Stimulated activated CD8-positive, alpha-beta memory T cell treated with anti-CD3 and anti-CD28 coated beads, Interleukin-7, amount 100 ng/mL, for 1 hour (primary cell): ENCODE measurements at places on chromosomes 1 and 21.

DNA sequence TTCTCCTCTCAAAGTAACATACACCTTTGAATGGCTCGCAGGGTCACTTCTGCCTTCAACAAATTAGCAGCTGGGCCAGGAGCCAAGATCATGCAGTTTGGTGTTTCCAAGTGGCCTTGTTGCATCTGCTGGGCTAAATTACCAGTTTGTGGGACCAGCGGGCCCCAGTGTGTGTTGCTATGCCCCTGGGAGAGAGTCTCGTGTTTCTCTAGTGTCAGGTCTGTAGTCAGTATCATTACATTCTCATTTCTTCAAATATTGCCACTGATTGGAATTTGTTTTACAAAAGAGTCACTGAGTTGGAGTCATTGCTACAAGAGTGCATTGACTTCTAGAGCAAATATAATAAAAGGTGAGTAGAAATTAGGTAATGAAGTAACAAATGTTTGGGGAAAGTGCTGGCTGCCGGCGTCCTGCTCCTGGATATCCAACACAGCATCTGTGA, 35.5 kb downstream of the RHOU start:
- no peak for DNase-seq

DNA sequence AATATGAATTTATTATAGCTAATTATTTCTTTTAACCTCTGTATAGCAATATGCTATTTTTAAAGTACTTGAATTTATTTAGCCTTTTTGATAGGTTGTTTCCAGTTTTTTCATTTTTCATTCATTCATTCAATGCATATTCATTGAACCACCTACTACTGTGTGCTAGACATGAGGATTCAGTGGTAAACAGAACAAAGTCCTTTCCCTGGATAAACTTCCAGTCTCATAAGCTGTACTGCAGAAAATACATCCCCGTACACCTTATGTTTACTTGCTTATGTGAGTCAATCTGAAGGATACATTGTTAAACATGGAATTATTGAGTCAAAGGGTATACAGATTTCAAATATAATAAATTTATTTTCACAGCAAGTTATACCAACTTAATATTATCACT, 21.9 kb downstream of the AGL start:
- no peak for DNase-seq

- DNase-seq = no peak
Observed at GRCh38 chr1:115158181-115158580, 68.9 kb upstream of the TSPAN2 start.

- DNase-seq = no peak
Observed at GRCh38 chr1:112911506-112912220, 44.3 kb downstream of the SLC16A1 start.

GRCh38 chr1:160101717-160102522, 3.5 kb upstream of the IGSF8 start:
- no peak for DNase-seq

GRCh38 chr1:219629296-219629880, 16.5 kb upstream of the ZC3H11B start:
- DNase-seq = no peak

DNA sequence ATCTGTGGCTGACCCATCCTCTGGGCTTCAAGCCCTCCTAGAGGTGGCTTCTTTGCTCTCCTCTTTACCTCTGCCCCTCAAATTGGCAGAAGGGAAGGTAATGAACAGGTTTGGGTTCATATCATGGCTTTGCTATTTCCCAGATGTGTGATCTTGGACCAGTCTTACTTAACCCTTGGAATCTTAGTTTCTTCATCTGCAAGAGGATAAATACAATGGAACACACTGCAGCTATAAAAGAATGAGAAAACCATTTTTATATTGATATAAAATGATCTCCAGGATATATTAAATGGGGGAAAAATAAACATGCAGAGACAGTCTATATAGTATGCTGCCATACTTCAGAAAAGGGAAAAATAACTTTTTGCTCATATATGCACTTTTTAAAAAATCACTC, 5.6 kb downstream of the GLMP start:
- DNase-seq = no peak

DNA sequence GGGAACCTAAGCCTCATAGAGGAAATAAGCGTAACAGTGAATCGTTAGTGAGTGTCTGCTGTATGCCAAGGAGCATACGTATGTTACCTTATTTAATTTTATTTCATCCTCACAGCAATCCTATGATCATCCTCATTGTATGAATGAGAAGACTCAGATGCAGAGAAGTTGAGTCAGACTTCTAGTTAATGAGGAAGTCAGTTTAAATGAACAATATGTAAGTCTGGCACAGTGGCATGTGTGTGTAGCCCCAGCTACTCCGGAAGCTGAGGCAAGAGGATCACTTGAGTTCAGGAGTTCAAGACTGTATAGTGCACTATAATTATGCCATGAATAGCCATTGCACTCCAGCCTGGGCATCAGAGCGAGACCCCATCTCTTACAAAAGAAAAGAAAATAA, 148.0 kb downstream of the ZZZ3 start:
- DNase-seq = no peak

GRCh38 chr1:193890935-193891334, 704.5 kb upstream of the B3GALT2 start:
- no peak for DNase-seq

GRCh38 chr1:206503591-206504362, 3.6 kb upstream of the RASSF5 start:
- DNase-seq = no peak

DNA sequence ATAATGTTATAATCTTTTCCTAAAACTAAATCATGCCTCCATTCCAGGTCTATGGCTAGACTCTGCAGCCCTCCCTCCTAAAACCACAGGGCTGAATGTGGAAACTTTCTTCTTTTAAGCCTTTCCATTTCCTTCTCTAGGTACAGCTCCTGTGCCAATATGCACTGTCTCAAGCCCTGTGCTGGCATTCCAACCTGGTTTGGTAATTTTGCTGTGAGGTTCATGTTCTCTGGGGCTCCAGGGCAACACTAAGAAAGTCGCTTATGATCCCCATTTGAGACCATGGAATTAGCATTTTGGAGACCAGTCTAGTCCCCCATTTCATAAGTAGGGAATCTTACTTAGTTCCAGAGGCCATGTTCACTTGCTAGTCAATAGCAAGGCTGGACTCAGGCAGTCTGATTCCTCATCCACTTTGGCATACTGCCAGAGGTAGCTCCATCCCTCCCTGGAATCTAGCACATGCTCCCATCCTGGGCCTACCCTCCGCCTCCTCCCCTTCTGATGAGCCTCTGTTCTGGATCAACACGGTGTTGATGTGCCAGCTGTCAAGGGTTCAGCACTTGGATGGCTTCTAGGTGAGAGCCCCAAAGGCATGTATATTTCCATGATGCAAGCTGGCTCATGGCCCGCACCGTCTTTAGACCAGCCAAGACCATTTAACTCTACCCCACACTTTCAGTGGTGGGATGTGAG, 36.5 kb downstream of the ZMYND12 start:
- no peak for DNase-seq

GRCh38 chr1:86434059-86434458, 10.1 kb downstream of the CLCA2 start:
- no peak for DNase-seq

GRCh38 chr1:6385488-6386191, 7.9 kb downstream of the ACOT7 start:
- no peak for DNase-seq

DNA sequence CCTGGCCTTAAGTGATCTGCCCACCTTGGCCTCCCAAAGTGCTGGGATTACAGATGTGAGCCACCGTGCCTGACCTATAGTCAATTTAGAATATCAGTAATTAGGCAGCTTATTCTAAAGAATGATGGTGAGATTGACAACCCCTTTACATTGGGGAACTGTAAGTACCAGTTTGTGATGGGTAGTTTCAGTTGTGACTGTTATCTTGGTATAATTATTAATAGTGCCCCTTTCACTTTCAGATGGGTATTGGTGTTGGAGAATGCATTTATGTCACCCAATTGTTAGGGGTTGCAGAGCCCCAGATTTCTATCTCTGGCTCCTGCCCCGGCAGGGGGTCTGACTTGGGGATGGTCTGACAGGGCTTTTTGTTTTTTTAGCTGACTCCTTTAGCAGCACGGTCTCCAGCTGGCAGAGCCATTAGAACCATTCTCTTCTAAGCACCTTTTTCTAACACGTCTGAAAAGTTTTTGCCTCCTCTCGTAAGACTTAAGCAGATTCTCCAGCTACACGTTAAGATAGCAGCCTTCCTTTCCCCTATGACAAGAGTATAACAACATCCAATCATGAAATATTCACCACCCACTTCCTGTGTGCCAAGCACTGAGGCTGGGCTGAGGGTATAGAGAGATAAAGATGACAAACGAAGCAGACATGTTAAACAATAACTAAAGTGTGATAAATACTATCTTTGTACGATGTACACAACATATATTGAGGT, 157.8 kb downstream of the SDCCAG8 start:
- no peak for DNase-seq

DNA sequence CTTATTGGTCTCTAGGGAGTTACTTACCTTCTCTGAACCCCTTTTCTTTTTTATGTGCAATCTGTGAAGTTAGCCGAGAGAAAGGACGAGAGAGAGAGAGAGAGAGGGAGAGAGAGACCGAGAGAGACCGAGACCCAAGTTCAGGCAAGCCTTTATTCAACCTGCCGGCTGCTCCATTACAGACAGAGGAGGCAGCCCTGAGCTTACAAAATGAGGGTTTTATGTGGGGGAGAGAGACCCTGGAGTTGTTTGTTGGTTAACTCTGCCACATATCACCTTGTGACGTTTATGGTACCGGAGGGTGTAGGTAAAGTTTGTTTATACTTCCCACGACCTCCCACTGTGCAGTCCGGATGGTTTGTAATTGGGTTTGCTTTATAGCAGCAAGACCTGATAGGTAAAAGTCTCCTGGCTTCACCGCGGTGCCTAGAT, 1.5 kb upstream of the MCOLN3 start:
- DNase-seq = no peak

GRCh38 chr1:91844862-91845528, 41.0 kb downstream of the TGFBR3 start:
- no peak for DNase-seq

DNA sequence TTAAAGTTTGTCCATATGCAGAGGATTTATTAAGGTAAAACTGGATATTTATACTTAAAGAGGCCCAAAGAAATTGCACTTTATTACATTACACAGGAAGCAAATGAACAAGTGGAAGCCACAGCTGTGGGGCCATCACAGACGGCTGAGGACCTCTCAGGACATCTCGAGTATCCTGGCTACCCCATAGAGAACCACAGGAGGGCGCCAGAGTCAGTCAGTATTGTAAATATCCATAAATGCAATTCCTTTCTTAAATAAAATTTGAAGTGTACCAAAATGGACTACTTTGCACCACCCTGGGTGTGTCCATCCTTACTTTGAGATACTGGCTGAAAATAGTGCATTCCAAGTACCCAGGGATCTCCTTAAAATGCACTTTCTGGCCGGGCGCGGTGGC, 257.2 kb downstream of the MRPL39 start:
- DNase-seq = no peak

DNA sequence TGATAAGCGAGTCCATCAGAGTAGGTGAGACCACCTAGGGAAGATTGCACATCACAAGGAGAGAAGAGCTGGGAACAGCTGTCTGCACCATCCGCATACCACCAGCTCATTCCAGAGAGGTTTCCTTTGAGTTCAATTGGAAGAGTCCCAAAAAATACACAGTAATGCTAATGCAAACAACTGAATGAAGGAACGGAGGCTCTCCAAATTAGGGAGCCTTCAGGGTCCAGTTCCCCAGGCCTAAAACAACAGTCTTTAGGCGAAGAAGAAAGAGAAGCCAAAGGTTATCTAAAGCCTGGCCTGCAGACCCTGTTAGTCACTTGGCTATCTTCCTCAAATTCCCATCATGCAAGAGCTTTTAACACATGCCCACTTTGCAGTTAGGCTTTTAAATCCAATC, 246.4 kb downstream of the PBX1 start:
- no peak for DNase-seq

DNA sequence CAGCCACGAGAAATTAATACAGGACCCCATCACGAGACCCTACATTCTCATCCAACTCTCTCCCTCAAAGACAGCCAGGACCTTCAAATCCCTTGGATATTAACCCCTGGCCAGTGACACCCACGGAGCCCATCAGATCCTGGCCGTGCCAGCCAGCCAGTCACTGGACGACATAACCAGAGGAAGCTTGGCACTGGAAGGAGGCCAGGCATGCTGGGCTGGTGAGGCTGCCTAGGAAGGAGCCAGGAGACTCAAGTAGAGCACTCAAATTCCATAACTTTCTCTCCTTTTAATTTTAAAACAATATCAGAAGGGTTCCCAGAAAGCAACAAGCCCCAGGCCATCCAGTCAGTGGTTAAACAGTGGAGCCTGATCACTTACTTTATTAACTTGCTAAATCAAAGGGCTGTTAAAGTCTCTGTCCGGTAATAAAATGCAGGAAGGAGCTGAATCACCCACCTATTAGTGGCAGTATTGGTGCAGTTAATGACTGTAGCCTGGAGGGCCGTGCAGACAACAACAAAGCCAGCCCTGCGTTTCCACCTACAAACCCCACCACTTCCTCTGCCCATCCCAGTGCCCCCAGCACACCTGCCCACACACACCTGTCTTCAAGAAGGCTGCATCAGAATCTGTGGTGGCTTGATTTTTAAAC, 78.0 kb downstream of the HIVEP3 start:
- DNase-seq = no peak

DNA sequence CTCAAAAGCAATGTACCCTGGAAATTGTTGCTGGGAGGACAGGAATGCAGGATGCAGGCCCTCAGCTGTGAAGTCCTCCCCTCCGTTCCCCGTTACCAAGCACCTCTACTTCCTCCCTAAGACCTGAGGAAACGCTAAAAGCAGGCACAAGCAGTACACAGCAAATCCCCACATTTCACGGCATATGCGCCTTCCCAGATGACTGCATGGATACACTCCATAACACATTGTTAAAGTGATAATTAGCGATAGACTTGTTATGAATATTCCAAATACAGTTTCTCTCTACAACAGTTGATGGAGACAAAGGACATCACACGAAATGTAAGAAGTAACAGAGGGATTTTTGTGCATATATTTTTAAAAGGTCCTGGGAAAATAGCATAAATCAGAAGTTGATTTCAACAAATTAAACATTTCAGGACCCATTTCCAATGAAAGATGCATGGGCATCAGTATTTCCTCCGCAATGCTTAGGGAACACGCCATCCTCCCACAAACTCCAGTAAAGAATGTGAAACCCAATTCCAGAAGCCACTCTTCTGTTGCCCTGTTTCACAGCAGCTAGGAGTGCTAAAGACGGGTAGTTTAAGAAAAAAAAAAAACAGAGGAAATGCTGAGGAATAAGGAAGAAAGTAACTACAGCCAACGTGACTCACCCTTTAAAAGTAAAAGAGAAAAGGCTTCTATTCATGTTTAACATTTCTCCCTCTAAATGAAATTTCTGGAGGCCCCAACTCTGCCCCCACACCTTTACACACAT, 75.5 kb downstream of the HIVEP3 start:
- no peak for DNase-seq
